ENCODE measurements at places on chromosomes 6 and 20. TPM values are rescaled to one million over a fixed set of nuclear protein-coding genes. Genes with fewer than 3 reads are reported as not detected.

The TMEM170B gene
- 59.0 TPM for total RNA-seq

DNA sequence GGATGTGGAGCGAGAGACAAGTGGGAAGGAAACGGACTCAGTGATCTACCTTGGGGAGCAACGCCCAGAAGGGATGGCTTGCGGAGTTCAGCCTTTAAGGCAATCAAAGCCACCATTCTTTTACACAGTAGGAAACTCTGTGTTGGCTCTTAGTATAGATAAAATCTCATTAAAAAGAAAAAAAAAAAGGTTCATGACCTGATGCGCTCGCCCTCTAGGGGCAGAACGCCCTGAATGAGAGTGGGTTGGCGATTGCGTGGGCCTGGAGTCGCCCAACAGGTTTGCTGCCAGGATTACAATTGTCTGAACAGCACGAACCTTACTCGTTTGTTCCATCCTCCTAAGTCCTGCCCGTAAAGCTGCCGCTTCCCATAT is 1.2 kb downstream of the TPD52L1 start:
- no peak for DNase-seq

- DNase-seq = no peak
Measured at GRCh38 chr6:140032189-140032588, 657.7 kb upstream of the CITED2 start.

DNA sequence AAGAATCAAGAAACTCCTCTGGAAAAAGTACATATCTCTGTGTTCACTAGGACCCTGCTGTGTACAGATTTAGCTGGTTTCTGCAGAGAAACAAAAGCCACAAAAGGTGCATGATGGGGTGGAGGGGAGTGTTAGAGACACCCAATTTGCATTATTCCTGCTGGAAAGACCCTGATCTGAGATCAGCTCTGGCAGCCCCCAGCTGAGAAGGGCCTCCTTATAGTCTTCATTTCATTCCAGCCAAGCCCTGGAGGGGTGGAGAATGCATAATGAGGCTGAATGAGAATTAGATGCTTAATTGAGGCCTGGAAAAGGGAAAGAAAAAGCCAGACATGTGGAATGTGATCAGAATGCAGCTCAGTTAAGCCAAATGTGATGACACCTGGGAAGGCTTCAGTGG is 545.6 kb downstream of the KIF16B start:
- DNase-seq = no peak

- no peak for DNase-seq
Measured at GRCh38 chr20:47540443-47541354, 39.0 kb downstream of the NCOA3 start.

The RAET1E gene
- total RNA-seq = not detected

DNA sequence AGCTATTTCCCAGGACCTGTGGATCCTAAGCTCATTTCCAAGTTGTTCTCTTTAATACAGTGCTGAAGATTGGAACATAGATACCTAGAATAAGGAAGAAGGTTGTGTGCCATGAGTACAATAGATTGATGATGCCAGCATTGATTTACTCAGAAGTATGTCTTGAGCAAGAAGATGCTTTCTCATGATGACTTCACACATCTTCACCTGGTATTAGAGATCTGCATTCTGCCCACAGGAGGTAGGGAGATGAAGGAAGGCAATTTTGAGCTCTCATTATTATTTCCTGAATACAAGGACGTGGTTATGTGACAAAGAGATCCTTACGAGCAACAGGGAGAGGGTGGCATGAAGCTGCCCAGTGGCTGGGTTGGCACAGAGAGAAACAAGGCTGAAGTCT is 20.0 kb upstream of the ZNF165 start:
- DNase-seq = no peak

DNA sequence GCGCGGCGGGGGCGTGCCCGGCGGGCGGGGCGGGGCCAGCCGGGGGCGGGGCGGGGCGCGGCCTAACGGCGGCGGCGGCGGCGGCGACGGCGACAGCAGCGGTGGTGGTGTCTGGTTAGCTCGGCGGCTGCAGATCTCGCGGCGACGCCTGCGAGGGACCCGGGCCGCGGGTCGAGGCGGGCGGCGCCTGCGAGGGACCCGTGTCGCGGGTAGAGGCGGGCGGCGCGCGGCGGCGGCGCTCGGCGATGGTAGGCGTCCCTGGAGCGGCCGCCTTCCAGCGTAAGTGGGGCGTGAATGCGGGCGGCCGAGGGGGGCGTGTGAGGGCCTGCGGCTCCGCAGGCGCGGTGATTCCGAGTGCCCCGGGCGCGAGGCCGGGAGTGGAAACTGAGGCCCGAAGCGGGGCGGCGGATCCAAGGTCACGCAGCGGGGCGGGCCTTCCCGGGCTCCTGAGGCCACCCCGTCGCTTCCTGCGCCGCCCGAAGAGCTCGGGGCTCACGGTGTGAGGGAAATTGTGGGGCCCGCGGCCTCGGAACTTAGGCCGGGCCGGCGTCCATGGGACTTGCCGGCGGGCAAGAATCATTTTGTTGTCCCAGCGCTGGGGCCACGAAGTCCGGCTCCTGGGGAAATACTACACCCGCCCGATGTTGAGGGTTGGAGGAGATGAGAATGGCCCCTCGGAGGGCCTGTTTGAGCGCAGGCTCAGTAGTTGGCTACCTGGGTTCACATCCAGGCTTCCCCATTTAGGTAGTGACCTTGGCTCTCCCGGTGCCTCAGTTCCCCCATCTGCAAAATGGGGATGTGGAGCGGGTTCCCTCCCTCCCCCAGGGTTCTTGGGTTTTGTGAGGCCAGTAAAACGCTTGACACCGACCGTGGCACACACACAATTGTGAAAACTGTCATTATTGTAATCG is at the start of gene CBFA2T2:
TSS of gene CBFA2T2 (plus strand) at position 74 of the 911 bp plus-strand sequence. CDS start at position 246, 172 bp downstream.
- DNase-seq = peak; percentile 38

DNA sequence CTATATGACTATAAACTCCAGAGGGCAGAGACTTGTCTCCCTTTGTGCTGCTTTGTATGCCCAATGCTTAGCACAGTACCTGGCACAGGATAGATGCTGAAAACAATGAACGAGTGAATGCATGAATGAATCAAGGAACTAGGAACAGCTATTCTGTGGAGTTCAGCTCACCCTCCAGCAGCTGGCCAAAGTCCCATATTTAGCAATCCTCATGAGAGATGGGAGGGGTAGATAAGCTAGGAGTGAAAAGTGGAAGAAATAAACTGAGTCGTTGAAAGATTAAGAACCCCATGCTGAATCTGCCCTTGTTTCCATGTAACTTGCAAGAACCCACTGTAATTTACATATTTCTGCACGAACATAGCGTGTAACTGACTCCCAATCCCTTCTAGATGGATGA is 106.5 kb downstream of the MAFB start:
- no peak for DNase-seq

The CLDN20 gene
- total RNA-seq = not detected

The NKX2-2 gene
- 0.31 TPM for total RNA-seq

GRCh38 chr6:30149858-30150550 is 11.0 kb downstream of the TRIM10 start:
- DNase-seq = no peak

The KCNK17 gene
- not detected for total RNA-seq
